ENCODE measurements at places on chromosomes 5 and 9.

- DNase-seq, result peak; percentile 11
Measured at GRCh38 chr5:86885489-86886230, 267.9 kb downstream of the COX7C start.

- no peak for DNase-seq
Measured at GRCh38 chr5:76765249-76765648, 49.3 kb downstream of the F2R start.

- DNase-seq, result peak; percentile 42
Measured at GRCh38 chr9:34413231-34413852, 36.6 kb upstream of the MYORG start.

DNA sequence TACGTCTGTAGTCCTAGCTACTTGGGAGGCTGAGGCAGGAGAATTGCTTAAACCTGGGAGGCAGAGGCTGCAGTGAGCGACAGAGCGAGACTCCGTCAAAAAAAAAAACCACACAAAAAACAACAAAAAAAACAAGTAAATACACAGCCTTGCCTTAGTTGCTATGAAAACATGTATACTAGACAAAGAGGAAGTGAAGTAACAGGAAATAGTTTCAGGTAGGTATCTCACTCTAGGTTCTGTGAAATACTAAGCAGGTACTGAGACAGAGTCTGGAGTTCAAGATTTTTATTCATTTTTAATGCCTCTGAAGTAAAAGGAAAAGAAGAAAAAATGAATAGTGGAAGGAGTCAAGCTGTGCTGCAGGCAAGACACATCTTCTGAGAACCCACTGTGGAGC is 687.9 kb upstream of the RGMB start:
- DNase-seq, result no peak

Data from endothelial cell of umbilical vein (primary cell).